ENCODE measurements at places on chromosomes 4 and X.

- no peak for DNase-seq
Measured at GRCh38 chr4:94714365-94715160, 43.2 kb upstream of the BMPR1B start.

DNA sequence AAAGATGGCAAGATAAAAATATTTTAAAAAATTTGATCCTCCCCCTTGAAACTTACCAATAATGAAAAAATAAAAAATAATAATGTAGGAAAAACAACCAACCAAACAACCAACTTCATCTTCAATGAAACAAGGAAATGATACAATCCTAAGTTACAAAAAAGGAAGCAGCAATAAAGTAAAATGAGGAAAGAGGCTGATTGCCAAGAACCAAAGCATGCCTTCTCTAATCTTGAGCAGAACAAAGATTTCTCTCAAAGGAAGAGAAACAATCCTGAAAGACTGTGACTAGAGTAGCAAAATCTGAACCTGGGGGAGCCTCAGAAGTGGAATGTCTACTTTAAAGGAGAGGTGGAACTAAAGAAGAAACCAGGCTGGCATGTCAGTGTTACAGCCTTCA is 10.9 kb upstream of the WDFY3 start:
- DNase-seq, result no peak

DNA sequence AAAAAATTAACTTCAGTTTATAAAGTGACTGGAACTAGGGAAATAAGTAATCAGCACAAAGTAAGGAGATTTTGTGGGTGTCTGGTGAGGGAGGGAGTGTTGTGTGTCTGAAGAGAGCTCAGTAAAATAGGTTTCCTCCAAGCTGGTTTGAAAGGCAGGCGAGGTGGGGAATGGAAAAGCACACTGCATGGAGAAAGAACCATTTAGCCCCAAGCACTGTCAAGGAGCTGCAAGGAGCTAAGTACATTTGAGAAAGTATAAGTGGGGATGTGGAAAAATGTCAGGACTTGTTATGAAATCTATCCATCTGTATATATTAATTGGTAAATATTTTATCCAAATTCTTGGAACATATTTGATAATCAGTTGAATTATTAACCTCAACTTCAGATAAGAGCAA is 956 bp downstream of the C4orf51 start:
- no peak for DNase-seq

- DNase-seq, result no peak
Measured at GRCh38 chr4:8523175-8523574, 57.0 kb upstream of the GPR78 start.

GRCh38 chr4:56077676-56078075 is 128.9 kb downstream of the CEP135 start:
- DNase-seq, result no peak

DNA sequence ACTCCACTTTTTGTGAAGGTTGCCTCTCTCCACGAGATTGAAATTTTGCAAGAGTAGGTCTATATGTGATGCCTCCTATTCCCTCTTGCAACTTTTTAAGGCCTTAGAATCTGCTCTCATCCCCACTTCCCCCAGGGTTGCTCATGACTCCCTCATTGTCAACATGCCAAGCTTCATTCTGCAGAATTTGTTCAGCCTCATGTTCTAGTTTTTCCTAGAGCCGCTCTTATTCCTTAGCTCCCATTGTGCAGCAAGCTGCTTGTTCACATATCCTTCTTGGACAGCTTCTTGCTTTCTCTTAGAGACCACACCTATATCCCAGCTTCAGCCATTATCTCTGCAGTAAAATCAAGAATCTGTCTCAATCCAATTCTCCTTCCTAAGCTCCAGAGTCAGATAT is 82.4 kb downstream of the CNGA2 start:
- no peak for DNase-seq

DNA sequence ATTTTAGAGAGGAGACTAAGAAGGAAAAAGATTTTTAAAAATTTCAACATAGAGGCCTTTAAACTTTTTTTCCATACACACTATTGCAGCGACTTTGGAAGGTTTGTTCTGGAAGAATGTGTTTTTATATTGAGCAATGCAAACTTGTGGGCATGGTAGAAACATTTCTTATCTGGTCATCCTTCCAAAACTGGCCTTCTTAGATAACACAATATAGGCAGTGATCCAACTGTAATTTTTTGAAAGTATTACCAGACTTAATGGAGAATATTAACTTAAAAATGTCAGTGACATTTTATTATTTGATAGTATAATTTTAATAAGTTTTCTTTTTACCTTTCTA is 25.6 kb downstream of the FHDC1 start:
- no peak for DNase-seq

DNA sequence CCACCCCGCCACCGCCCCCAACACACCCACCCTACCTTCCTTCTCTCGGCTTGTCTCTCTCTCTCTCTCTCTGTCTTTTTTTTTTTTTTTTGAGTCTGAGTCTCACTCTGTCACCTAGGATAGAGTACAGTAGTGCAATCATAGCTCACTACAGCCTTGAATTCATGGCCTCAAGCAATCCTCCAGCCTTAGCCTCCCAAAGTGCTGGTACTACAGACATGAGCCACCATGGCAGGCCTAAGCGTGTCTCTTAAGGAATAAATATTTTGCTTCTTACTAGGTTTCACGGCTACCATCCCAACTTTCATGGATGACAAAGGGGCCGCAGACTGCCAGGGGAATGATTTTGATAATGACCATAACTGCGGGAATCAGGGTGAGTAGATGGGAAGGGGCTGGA is 55.8 kb downstream of the SSX7 start:
- DNase-seq, result no peak

DNA sequence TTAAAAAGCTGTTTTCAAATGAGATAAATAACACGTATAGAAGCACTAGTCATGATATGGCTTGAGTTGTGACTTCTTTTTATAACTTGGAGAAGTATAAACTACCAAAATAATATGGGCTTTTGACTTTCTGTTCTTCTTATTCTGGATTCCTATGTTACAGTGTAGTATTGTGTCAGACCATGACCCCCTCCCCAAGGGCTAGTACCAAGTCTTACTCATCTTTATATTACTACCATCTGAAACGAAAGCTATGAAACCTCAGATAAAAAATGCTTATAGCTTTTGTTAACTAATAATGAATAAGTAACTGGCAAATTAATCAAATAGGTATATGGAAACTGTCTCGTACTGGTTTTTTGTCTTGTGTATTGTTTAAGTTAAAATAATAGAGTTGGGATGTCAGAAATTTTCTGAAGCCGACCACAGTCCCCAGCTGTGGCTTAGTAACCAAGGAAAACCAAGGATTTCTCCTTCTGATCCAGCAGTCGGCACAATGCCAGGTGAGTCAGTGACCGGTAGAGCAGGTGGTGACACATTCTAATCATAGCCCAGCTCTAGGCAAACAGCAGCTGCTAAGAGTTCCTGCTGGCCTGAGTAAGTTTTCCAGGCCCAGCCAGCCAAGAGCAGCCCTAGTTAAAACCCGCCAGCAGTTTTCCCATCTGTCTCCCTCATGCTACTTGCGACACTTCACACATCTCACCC is 163.3 kb upstream of the PRDX4 start:
- DNase-seq, result no peak

- peak; percentile 66 for DNase-seq
Measured at GRCh38 chr4:75235359-75235951, 278.7 kb downstream of the RCHY1 start.

- DNase-seq, result no peak
Measured at GRCh38 chrX:129561453-129561852, 21.4 kb downstream of the OCRL start.

DNA sequence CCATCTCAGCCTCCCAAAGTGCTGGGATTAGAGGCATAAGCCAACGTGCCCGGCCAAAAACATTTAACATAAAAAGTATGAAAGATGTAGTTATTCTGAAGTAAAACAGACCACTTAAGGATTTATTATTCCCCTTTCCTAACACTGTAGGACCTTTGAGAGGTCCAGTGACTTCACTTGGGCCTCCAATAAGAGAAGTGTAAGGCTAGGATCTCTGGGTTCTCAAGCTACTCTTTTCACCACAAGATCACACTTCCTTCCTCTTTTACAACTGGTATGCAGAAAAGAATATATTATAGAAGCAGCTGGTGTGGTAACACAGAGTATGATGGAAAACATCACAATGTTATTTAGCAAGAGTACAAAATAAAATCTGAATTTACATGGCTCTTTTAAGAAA is 30.2 kb upstream of the CCNG2 start:
- DNase-seq, result peak; percentile 37

DNA sequence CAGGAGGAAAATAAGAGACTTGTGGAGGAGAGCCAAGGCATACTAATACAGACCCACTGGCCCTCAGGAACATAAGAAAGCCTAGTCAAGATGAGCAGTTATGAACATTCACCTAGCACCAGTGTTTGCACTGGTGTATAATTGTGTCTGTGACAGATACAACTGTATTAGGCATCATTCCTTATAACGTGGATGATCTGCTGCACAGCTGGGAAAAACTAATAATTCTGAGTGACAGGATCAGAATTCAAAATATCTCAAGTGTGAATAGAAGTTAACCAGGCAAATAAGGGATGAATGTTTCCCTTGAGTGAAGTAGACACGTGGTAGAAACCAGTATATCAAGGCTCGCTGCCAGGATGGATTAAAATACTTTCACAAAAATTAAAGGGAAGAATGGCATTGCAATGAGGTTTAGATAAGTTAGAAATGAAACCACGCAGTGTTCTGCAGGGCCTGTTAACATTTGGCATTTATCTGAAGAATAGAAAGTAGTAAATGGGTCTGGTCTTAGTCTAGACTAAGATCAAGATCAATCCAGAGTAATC is 325.9 kb downstream of the EPHA5 start:
- no peak for DNase-seq

DNA sequence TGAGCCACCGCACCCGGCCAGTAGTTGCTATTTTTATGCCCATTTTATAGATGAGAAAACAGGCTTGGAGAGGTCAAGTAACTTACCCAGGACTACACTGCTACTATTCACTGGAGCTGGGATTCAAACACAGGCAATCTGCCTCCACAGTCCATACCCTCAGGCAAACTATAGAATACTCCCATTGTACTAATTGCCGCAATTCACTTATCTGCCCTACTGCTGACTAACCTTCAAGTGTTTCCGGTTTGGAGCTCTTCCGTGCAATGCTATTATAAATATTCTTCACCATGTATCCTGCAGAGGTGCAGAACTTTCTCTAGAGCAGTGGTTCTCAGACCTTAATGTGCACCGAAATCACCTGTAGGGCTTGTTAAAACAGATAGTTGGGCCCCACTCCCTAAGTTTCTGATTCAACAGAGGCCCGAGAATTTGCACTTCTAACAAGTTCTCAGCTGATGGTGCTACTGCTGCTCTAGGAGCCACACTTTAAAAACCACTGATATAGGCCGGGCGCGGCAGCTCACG is 1.9 kb upstream of the G3BP2 start:
- no peak for DNase-seq

GRCh38 chrX:18377796-18378195 is 23.3 kb upstream of the SCML2 start:
- DNase-seq, result peak; percentile 43

DNA sequence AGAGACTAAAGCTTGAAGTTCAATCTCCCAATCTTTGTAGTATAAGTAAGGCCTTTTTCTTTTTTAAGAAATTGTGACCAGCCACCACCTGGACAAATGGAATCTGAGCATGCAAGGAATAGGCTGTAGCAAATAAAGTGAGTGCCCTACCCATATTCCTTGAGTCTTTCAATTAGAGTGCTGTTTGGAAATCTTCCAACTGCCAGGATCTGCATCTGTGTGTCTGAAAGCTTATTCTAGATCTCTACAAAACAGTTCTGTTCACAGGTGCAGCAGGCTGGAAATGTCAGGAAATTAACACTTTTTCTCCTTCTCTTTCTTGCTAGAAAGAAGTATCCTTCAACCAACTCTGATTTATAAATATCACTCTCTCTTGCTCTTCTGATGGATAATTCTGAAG is 76.7 kb upstream of the NDST3 start:
- no peak for DNase-seq

- DNase-seq, result no peak
Measured at GRCh38 chr4:34826660-34827059, 1417.7 kb downstream of the ARAP2 start.

DNA sequence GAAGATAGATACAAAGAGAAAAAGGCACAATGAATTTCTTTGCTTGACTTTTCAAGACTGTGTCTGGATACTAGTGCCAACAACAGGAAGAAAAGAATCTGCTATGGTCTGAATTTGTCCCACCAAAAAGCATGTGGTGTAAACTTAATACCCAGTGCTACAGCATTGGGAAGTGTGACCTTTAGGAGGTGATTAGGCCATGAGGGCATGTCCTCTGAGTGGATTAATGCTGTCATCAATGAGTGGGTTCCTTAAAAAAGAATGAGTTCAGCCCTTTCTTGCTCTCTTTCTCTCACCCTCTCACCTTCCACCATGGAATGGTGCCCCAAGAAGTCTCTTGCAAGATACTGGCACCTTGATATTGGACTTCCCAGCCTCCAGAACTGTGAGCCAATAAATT is 155.7 kb upstream of the GPRIN3 start:
- DNase-seq, result no peak

DNA sequence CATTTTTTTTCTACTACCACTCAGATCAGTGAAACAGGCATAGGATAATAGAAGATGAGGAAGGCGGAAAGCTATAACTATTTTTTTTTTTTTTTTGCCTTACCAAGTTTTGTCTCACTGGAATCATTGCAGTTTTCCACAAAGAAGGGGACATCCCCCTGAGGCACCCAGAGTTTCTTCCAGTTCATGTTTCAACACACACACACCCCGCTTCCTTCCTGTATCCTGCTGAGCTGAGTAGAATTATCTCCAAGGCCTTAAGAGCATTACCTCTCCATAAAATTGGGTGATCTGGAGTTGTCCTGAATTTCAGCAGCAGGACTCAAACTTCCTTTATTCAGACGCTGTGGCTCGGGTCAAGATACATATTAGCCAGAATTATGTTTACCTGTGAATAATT is 111.9 kb downstream of the PALLD start:
- no peak for DNase-seq

DNA sequence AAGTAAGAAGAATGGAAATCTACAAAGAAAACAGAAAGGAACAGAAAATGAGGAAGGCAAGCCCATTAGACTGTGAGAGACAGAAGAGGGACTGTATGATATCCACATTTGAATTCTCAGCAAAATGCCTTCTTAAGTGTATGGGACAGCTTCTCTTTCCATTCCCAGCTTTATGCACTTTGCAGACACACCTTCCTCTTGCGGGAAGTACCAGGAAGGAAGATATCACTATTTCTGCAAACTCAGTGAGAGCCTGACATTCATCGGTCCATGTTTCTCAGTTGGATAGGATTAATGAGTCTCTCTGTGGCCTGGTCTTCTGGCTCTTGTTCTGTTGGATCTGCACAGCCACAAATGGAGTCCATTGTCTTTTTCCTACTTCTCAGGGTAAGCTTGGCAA is 31.6 kb upstream of the DHX15 start:
- no peak for DNase-seq

DNA sequence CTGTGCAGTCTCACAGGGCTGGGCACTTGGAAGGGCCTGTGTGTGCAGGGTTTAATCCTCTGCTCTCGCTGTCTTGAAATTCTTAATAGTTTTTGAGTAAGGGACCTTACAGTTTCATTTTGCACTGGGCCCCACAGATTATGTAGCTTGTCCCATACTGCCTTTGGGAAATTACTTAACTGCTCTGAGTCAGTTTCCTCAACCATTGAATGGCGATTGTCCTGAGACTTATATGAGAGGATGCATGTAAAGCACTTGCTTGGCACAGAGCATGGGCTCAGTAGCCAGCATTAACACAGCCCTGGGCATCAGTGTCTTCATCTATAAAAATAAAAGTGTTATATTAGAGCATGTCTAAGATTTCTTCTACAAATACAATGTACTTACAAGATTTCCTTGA is 55.8 kb downstream of the CLCN5 start:
- no peak for DNase-seq

GRCh38 chr4:48173056-48173991 is 39.3 kb upstream of the TXK start:
- peak; percentile 70 for DNase-seq

GRCh38 chr4:64784125-64784524 is 374.9 kb upstream of the TECRL start:
- DNase-seq, result no peak
